ENCODE measurements at places on chromosomes 2 and 18.
A peak's percentile ranks its signal among the peaks of the same experiment; 100 is the strongest.

- no peak for DNase-seq
Measured at GRCh38 chr18:4931209-4931608, 265.8 kb downstream of the AKAIN1 start.

- DNase-seq = no peak
Measured at GRCh38 chr2:28488858-28489575, 6.8 kb upstream of the PLB1 start.

DNA sequence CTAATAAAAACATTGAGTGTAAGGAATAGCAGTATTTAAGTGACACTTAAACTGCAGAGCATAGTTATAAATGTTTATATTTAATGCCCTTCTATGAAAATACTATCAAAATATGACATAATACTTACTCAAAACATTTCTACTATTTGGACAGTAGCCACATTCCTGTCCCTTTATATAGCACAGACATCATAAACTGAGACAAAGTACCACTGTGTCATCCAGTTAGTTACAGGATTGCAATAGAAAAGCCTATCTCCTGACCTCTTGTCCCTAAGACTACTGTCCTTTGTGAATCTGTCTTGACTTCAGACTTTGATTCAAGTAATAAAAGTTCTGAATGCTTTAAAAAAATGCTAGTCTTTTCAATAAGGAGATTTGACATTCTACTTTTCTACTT, 1528.5 kb upstream of the NXPH2 start:
- DNase-seq = no peak

DNA sequence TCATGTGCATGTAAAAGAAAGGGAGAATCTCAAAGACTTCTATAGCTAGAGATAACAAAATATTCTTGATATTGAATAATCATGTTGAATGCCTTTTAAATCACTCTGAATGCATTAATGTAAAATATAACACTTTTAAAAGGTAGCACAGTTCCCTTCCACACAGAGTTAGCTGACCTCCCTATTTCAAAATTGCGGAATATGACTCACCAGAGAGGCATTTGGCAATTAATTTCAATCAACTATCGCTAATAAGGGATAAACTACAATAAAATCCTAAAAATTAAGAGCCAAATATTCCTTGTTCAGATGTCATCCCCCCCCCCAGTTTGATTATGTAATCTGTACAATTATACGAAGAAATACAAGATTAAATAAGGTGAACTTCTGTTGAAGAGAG, 29.3 kb downstream of the ZC3H15 start:
- DNase-seq = no peak

DNA sequence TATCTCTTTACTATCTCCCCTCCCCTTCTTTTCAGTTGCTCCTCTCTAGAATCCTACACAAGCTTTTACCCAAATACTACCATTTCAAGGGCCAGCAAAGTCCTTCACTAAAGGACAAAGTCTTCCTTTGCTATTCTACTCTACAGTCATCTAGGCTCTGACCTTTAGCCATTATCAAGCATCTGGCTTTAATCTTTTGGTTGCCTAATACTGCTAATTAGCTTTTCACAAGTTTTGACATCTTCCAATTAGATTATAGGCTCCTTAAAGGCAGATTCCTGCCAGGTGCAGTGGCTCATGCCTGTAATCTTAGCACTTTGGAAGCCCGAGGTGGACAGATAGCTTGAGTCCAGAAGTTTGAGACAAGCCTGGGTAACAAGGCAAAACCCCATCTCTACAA, 194.4 kb downstream of the SH3BP4 start:
- DNase-seq = no peak

DNA sequence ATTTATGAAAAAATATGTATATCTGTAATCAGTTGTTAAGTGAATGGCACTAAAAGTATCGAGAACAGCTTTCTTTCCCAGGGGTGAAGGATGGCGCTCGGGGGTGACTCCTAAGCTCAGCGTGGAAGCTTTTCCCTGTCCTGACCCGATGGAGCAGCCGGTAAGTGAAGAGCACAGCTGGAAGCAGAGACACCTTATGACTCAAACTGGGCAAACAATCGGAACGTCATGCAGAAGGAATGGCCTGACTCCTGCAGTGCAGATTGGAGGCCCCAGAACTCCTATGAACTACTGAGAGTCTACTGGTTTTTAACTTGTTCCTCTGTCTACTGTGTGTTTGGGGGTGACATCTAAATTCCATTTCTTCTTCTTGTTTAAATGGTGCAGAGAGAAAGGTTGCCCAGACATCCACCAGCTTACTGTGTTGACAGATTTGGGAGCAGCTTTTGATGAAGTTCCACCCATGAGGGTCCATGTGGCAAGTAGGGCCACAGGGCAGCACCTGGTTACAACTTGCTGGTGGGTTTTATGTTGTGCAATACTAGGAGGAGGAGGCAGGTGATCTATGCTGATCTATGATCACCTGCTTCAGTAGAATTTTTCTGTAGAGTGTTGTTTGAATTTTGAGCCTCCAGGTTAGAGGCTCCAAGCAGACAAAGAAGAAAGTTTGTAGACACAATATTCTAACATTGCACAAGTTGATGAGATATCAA, 52.8 kb upstream of the TMEM182 start:
- DNase-seq = no peak

DNA sequence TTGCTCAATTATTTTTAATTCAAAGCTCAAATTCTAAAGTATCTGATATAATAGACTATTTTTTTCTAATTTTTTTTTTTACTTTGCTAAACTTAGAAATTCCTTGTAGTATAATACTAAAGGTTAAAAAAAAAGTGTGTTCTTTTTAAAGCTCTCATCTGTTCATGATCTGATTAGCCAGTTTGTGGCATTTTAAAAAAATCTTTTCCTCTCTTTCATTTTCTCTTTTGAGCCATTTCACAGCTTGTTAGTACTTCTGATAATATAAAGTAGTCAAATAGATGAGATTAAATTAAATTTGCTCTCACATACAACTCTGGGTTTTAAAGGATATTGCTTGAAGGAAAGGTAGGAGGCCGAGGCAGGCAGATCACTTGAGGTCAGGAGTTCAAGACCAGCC, 40.7 kb upstream of the NEMP2 start:
- DNase-seq = no peak

DNA sequence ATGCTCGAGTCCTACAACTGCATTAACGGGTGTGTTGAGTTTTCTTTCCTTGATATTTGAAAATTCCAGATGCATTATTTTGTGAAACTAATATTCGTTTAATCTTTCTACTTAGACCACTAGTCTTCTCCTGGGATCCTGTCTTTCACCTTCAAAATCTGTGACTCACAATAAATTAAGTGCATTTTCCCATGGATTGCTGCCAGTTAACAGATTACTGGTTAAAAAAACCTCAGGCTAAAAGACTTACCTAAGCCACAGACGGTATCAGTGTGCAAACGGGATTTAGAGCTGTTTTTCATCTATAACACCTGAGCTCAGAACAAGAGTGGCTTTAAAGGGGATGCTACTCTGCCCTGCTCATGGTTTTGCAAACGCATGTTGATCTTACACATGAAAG, 10.2 kb downstream of the FECH start:
- DNase-seq = no peak

DNA sequence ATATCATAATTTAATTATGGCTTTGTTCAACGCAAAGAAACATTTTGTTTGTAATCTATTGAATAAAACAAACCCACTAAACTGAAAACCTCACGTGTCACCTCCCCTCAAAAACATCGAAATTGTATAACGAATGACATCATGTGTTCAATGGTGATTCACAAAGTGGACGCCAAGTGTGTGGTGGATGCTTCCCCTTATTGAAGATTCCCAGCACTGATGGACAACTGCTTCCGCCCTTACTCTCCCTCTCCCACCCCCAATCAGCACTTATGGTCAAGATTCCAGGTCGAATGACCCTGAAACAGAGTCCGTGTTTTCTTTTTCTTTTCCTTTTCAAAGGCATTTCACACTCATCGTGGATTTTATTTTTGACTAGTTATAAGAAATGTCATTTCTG, 383.0 kb upstream of the SMIM21 start:
- no peak for DNase-seq

GRCh38 chr2:96940001-96940615, 46.3 kb downstream of the FAM178B start:
- no peak for DNase-seq

GRCh38 chr2:137607722-137608318, 356.5 kb upstream of the HNMT start:
- no peak for DNase-seq

DNA sequence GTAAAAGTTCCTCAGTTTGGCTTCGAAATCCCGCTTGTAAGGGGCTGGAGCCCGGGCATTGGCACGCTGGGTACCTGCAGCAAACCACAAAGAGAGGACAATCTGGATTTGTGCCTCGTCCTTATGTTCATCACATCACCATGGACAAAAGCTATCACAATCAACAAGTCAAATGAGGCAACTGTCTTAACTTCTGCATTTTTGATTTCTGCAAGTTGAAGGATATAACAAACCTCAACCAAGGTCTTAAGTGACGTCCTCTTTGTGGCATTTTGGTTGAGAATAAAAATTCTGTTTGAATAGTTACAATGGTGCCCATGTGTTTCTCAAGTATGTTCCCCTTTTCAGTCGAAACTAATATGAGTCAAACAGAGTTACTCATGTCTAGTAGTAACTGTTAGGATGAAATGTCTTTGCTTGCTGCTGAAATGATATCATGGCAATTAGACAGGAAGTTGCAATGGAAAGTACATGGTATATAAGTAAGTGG, 70.8 kb upstream of the STK17B start:
- DNase-seq = no peak

DNA sequence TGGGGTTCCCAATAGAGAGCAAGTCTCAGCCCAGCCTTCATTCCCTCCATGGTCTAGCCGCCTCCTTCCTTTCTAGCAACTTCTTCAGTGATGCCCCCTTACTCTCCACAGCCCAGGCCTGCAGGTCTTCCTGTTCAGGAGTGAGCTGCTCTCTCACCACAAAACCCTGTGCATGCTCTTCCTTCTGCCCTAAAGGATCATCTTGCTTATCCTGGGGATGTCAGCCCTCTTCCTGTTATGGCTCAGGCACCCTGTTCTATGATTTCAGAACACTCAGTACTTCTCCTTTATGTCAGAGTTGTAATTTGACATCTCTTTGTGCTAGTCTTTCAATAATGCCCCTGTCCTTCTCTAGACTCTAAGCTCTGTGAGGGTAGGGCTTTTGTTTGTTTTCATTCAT, 19.4 kb downstream of the TMEM178A start:
- DNase-seq = no peak

- DNase-seq = no peak
Measured at GRCh38 chr2:240328526-240328925, 106.9 kb upstream of the GPC1 start.

- no peak for DNase-seq
Measured at GRCh38 chr2:127906206-127906926, 20.6 kb upstream of the AMMECR1L start.

DNA sequence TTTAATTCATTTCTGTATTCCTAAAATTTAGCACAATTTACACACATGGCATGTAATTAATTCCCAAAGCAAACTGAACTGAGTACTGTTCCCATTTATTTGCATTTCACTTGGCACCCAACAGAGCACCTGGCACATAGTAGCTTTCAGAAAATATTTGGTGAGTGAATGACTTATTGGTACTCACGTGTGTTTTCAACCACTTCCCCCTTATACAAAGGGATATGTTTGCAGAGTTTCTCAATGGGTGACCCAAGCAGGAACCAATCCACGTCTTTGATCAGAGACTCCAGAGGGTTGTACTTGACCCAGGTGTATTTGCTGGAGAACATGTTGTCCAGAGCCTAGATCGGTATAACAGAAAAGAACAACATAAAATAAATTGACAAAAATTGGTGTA, 6.6 kb downstream of the GKN2 start:
- no peak for DNase-seq

GRCh38 chr2:219684721-219685689, 57.6 kb downstream of the SLC4A3 start:
- peak; percentile 27 for DNase-seq

GRCh38 chr18:31576670-31577069, 15.0 kb upstream of the TTR start:
- no peak for DNase-seq

DNA sequence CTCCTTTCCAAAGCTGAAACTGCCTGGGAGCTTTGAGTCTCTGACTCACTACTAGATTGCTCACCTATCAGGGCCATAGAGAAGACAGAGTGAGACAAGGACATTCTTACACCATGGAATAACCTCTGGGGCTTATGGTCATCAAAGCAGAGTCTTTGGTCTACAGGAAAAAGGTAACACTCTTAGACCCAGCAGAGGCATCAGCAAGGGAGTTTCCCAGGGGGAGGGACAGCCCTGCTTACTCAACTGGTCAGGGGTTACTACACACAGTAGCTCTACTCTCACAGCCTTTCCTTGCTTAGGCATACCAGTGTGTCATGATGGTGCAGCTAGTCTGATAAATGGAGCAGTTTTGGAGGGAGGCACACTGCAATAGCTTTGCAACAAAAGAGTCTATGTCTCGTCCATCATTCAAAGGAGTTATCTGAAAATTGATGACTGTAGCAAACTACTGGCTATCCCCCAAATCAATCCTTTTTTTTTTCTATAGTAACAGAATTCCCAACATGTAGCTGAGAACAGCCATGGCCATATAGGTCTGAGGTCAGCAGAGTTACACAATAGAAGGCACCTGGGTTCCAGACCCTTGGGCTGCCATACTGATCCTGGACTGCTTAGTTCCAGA, 22.4 kb upstream of the CD28 start:
- DNase-seq = no peak

- no peak for DNase-seq
Measured at GRCh38 chr18:13525381-13526029, 200.9 kb downstream of the FAM210A start.

- DNase-seq = no peak
Measured at GRCh38 chr2:37323781-37324535, 675 bp downstream of the PRKD3 start.

GRCh38 chr18:22439447-22439846, 21.7 kb upstream of the CTAGE1 start:
- no peak for DNase-seq

- DNase-seq = no peak
Measured at GRCh38 chr2:205770577-205770976, 88.3 kb downstream of the NRP2 start.

DNA sequence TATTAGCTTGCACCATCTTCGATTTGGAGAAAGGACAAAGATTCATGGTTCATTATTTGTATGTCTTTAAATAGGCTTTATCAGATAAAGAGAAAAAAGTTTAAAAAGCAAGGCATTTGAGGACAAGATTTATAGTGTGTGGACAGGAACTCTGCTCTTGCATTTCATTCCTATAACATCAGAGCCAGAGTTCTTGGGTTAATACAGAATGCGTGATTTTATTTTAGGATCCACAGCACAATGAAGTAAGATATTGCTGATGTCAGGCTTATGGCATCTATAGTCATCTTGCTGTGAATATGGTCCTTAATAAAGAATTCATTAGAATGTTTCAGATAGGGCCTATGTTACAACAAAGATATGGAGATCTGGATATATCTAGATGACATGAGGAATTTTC, 19.7 kb downstream of the RASGRP3 start:
- no peak for DNase-seq

DNA sequence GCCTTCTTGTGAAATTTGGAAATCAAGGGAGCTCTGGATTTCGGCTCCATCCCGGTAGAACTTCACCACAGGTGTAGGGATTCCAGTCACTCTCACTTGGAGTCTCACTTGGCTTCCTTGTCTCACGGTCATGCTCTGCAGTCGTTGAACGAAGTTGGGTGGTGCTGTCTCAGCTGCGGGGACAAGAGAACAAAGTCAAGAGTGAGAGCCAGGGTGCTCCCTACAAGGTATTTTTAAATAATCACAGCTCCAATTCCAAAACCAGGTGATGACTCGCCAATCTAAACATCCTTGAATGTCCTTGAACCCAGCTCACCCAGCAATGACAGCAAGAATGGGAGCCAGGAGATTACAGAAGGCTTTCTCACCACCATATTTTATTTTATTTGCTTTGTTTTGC, 6.7 kb downstream of the TTN start:
- no peak for DNase-seq

Measured in stimulated activated CD4-positive, alpha-beta T cell treated with anti-CD3 and anti-CD28 coated beads, Interleukin-15, amount 100 ng/mL, for 48 hours (primary cell).